ENCODE measurements at places on chromosomes 12 and 14.
A peak's percentile ranks its signal among the peaks of the same experiment; 100 is the strongest.

DNA sequence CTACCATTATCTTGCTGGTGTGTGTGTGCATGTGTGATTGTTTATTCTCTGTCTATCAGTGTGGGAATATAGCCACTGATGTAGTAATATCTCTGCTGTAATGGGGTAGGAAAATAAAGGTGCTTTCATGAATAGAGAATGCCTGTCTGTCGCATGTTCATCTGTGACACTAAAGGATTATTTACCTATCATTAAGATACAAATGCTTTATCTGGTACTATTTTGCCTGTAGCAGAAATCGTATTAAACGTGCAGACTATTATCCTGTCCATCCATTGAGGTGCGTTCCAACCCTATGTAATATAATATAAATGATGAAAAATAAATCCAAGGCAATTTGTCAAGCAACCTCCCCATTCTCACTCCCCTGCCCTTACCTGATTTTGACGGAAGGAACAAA, 1215.1 kb downstream of the BCL11B start:
- DNase-seq = no peak

- DNase-seq = no peak
Observed at GRCh38 chr12:109581856-109582255, 8.3 kb downstream of the MVK start.

- DNase-seq = no peak
Observed at GRCh38 chr14:52314595-52315354, 663 bp downstream of the PTGER2 start.

DNA sequence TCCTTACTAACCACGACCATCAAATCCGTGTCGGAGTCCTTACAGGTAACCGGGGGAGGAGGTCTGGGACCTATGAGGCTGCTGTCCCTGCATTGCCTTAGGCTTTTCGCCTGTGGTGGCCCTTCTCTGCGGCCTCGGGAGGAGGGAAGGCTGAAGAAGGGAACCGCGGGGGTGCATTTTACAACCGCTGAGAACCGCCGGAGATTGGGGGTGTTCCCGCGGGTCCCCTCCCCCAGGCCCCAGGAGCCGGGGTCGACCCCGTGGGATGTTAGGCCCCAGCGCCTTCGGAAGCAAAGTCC, 549 bp downstream of the GPHN start:
- no peak for DNase-seq

GRCh38 chr12:107359382-107359781, 266.0 kb upstream of the CRY1 start:
- DNase-seq = no peak

GRCh38 chr12:83763425-83763824, 1076.7 kb downstream of the TMTC2 start:
- DNase-seq = no peak

DNA sequence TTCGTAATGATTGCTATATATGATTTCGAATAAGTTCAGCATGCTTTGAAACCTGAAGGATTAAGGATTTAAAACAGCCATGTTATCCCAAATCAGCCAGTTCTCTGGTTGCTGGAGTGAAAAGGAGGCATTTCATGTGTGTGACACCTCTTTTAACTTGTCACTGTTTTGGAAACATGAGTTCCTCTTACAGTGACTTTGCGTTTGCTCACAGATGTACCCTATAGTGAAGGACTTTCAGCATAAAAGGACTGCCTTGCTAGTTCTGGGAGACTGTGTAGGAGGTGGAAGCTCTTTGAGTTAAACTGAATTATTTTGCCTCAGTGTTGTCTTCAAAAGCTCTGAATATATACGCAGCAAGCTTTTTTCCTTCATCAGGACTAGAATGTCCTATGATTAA, 7.6 kb downstream of the RNASE11 start:
- DNase-seq = no peak

DNA sequence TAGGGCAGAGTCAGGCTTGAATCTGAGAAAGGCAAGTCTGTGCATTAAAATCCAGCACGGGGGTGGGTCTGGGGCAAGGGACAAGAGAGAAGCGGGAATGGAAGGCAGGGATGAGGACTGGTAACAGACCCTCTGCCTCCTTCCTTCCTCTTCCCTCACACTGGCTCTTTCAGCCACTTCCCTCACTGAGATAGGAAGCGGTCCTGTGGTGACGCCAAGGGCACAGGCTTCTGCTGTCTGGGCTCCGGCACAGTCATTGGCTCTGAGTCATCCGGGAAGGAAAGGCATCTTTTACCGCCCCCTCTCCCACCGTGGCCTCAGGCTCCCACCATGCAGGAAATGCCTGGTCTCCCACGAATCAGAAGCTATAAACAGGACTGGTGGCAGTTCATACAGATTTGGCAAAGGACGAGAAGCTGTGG, 70.2 kb downstream of the ETV6 start:
- DNase-seq = peak; percentile 98

- no peak for DNase-seq
Observed at GRCh38 chr14:73241481-73242165, 4.3 kb downstream of the PAPLN start.

- DNase-seq = no peak
Observed at GRCh38 chr12:11987901-11988300, 82.8 kb upstream of the BCL2L14 start.

DNA sequence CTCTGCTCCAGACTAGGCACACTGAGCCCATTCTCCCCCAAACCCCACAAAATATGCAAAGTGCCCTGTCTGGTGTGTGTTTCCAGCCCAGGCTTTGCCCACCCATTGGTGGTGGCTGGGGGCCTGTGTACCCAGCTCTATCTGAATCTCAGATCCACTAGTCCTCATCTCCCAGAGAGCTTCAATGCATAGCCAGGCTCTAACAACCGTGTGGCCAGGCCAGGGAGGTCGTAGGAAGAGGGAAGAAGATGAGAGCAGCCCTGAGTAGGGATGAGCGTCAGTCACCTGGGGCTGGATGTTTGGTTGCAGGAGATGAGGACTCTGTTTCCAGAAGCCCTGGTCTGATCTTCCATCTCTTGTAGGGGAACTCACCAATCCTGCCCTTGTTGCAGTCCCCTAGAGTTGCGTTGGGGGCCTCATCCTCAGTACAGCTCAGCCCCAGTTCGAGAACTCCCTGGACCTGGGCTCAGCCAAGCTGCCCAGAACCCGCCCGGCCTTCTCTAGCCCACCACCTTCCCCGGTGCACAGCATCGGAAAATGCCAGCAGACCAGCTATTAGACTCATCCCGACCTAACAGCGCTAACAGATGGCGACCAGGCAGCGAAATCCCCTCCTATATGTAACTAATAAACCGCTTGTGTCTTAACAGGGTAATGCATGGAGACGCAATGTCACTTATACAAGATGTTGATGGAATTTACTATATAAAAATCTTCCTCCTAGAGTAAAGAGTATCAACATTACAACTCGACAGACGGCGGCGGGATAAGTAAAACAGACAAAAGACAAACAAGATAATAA, 3.2 kb upstream of the LHX5 start:
- no peak for DNase-seq

DNA sequence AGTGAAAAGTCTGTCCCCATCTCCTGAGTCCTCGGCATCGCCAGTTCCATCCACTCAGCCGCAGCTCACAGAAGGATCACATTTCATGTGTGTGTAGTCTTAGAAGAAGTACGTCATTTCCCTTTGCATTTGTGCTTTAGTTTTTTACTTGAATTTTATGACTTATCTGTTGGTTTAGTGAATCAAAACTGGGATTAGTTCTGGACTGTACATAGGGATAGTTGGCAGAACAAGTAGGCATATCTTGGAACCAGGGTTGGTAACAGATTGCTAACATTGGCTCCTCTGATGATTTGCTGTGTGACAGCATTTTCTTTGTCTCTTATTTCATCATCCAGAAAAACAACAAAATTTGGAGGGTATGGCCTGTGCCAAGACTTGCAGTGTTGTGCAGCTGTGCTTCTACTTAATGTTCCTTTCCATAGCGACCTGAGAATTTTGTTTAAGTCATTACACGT, 69.6 kb upstream of the AEBP2 start:
- no peak for DNase-seq

DNA sequence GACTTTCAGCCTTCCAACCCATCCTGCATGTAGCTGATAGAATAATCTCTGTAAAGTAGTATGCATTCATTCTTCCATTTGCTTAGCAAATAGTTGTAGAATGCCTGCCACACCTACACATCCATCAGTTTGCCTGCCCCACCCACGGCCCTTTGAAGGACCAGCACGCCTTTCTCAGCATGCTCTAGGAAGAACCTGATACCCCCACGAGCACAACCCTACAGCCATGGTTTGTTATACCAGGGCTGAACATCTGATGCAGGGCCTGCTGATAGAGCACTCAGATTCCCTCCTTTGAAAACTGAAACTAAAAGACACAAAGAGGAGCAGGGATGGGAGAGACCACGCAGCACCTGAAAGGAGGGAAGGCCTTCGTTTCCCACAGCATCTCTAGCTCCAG, 205.1 kb downstream of the ANO2 start:
- DNase-seq = no peak
